Kidney capillary endothelial cell (primary cell): ENCODE measurements at places on chromosomes 3 and 15.

DNA sequence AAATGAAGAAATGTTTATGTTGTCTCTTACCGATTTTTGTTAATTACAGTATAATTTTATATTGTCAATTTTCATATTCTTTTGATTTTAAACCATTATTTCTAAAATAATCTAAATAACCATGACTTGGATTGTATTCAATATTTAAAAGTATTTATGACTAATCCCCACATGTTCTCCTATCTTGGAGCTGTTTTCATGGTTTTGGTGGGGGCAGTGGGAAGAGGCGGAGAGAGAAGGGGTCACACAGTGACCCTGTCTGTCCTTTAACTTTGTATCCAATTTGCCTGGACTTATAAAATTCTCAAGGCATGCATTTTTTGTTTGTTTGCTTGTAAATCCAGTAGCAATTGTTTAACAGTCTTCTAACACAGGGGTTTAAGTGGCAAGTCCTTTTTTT, 407.4 kb downstream of the NTRK3 start:
- no peak for DNase-seq

DNA sequence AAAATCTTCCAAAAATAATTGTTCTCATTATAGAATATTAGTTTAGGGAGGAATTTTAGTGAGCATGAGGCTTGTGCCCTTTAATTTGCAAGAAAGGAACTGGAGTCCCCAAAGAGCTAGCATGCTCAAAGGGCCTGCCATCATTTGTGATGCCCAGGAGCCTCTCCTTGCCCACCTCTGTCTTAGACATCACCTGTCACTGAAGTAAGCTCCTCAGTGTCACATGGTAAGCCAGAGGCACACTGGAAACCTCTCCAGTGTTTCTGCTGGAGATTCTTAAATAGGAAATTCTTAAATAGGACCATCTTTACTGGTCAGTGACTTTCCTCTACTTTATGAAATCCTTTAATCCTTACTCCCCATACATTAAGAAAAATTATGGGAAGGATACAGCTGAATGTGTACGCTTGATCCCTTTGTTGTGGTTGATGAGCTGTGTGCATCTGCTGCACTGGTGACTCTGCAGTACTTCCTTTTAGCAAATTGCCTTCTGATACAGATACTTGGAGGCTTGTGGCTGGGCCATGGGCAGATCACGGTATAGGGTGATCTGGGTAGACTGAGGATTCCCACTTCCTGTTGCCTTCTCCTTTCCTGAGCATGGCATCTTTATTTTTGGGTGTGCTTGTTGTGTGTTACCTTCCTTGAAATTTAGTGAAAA, 197.4 kb downstream of the KLHL25 start:
- DNase-seq = no peak

DNA sequence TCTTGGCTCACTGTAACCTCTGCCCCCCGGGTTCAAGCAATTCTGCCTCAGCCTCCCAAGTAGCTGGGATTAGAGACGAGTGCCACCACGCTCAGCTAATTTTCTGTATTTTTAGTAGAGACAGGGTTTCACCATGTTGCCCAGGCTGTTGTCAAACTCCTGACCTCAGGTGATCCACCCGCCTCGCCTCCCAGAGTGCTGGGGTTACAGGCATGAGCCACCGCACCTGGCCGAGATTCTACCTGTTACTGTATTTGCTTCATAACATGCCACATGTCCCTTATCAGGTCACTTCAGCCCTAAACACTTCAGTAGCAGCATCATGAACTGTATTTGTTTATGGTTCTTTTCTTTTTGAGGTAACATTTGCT, 7.5 kb upstream of the LCTL start:
- DNase-seq = no peak

- no peak for DNase-seq
These were observed 146.5 kb downstream of the FILIP1L start for GRCh38 chr3:99967796-99968195.

GRCh38 chr3:188082031-188082430, 71.9 kb upstream of the LPP start:
- no peak for DNase-seq

DNA sequence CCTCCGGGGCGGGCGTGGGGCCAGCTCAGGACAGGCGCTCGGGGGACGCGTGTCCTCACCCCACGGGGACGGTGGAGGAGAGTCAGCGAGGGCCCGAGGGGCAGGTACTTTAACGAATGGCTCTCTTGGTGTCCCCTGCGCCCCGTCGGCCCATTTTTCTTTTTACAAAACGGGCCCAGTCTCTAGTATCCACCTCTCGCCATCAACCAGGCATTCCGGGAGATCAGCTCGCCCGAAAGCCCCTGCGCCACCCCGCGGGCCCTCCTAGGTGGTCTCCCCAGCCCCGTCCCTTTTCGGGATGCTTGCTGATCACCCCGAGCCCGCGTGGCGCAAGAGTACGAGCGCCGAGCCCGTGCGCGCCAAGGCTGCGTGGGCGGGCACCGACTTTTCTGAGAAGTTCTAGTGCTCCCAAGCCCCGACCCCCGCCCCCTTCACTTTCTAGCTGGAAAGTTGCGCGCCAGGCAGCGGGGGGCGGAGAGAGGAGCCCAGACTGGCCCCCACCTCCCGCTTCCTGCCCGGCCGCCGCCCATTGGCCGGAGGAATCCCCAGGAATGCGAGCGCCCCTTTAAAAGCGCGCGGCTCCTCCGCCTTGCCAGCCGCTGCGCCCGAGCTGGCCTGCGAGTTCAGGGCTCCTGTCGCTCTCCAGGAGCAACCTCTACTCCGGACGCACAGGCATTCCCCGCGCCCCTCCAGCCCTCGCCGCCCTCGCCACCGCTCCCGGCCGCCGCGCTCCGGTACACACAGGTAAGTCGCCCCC, at the start of gene THBS1:
Gene THBS1, plus strand, starts transcription at position 595 of the 757 bp plus-strand sequence. CDS start 779 bp downstream, outside the sequence.
- peak; percentile 85 for DNase-seq

DNA sequence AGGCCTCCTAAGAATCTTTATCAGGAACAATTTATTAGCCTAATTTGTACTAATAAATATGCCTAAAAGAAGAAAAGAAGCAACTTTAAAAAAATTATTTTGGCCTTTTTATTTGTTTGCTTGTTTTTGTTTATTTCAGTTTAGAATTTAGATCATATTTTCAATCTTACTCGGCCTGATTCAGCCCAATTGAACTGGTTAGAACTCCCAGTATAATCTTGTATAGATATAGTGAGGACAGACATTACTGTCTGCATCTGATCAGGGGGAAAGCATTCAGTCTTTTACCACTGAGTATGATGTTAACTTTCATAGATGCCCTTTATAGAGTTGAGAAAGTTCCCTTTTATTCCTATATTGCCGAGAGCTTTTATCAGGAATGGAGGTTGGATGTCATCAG, 56.0 kb upstream of the CSTA start:
- DNase-seq = no peak

DNA sequence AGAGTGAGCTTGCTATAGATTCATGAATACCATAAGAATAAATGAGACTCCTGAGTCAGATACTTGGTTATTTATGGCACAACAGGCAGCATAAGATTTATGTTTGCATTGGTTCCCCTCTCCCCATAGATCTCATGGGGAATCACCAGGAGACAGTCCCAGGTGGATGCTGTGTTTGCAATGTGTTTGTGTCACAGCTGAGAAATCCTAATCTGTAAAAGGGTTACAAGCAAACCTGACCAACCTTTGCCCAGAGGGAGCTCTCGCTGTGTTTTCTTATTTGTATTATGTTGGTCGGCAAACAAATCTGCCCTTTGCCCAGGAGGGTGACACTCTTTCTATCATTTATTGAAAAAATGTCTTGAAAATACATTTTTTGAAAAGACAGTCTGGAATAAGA, 236.2 kb downstream of the ZPLD1 start:
- no peak for DNase-seq

GRCh38 chr3:127538569-127538968, 52.0 kb downstream of the TPRA1 start:
- DNase-seq = no peak

DNA sequence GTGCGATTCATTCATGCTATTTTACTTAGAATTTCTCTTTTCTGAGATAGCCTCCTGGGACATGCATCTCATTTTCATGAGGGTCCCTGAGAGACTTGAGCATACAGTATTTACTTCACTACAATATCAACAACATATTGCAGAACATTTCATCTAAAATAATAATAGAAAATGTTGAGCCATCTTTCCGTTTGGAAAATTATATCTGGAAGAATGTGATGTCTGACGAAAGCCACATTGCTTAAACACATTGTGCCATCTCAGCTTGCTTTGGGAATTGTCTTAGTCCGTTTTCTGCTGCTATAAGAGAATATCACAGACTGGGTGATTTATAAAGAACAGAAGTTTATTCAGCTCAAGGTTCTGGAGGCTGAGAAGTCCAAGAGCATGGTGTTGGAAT, 55.5 kb downstream of the DPH6 start:
- DNase-seq = no peak

- peak; percentile 47 for DNase-seq
These were observed 39.7 kb downstream of the NPTN start for GRCh38 chr15:73593304-73594074.

DNA sequence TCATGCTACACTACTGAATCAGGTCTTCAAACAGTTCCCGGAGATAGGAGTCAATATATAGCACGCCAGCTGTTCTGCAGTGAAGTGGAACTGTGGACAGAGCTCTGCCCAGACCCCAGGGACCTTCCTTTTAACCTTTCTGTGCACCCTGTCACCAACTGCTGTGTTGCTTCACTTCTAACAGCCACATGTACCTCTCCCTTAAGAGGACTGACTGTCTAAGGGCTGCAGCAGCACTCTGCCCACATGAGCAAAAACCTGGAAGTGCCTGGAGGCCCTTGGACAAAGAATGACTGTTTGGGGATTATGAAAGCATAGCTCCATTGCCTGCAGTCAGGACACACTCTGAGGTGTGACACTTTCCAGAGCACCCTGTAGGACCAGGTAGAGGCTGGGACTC, 88.3 kb upstream of the CTNNB1 start:
- DNase-seq = no peak

- no peak for DNase-seq
These were observed 40.5 kb upstream of the FRMD4B start for GRCh38 chr3:69426291-69426966.

DNA sequence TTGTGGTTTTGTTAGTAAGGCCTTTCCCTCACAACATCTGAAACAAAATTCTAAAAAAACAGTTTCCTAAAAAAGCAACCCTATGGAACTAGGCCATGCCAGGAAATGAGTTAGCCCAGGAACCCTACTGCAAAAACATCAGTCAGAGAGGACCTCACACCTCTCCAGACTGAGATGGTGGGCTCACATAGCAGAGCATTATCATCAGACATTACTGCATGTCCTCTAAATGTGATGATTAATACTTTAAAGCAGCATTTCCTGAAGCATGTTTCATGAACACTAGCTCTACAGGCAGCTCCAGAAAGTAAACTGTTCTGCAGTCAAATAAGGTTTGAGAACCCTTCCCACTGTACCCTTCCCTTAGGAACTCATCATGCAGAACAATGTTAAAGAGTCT, 232.3 kb upstream of the MRPL3 start:
- peak; percentile 16 for DNase-seq

- DNase-seq = no peak
These were observed 174.5 kb upstream of the WNT5A start for GRCh38 chr3:55661571-55661970.

- no peak for DNase-seq
These were observed 37.2 kb downstream of the UBE2E2 start for GRCh38 chr3:23240171-23240785.

GRCh38 chr15:74776821-74777768, 4.8 kb upstream of the CSK start:
- DNase-seq = peak; percentile 71

DNA sequence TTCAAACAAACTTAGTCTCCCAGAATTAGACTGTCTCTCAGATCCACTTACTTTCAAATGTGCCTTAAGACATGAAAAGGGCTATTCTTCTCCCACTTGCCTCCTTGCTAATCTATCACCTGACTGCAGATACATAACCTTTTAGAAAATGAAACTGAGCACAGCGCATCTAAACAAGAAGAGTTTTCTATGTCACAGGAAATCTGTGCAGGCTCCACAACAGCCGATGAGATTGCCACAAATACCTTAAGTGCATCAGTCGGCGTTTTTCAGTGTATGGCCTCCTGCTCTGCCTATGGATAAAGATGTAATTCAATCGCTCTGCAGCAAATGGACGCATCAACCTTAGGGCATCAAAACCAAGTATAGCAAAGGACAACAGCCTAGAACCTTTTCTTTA, 544.2 kb downstream of the FOXP1 start:
- no peak for DNase-seq

GRCh38 chr15:46858150-46858549, 859.2 kb upstream of the SEMA6D start:
- no peak for DNase-seq

GRCh38 chr15:78049691-78050440, 27.6 kb downstream of the TBC1D2B start:
- no peak for DNase-seq

- no peak for DNase-seq
These were observed 229.9 kb upstream of the SUCLG2 start for GRCh38 chr3:67884345-67884744.

DNA sequence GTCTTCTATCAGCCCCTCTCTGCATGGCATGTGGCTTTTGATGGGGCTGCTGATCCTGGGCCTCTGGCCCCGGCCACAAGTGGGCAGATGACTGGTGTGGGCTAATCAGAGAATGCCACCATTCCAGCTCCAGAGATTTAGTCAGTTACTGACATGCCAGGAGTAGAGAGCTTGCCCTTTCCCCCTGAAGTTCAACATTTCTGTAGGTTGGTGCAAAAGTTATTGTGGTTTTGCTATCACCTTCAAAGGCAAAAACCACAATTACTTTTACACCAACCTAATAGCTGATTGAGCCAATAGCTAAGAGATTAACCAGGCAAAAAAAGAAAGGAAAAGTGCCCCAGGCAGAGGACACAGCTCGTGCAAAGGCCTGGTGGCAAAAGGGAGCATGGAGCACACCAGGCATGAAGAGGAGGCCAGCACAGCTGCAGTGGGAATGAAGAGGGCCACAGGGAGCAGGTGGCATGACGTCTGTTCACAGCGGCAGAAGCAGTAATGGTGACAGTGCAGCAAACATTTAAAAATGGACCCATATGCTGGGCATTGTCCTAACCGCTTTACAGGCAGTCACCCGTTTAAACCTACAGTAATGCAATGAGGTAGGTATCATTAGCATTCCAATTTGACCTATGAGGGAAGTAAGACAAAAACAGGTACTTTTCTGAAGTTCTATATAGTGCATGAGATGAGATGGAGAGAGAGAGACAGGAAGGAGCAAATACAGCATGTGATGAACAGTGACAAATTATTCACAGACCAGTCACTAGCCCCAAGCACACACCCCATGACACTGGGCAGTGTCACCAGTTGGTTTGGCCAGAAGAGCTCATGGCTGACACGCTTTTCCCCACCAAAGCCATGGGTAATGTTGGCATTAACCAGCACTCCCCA, 373.0 kb upstream of the PROK2 start:
- DNase-seq = no peak

- DNase-seq = peak; percentile 98
These were observed 111.7 kb downstream of the LMLN start for GRCh38 chr3:198071602-198072287.
